BJ (cell line): ENCODE measurements at places on chromosomes 4 and X.

GRCh38 chr4:754221-755120, 48.8 kb downstream of the PCGF3 start:
- DNase-seq, result no peak

DNA sequence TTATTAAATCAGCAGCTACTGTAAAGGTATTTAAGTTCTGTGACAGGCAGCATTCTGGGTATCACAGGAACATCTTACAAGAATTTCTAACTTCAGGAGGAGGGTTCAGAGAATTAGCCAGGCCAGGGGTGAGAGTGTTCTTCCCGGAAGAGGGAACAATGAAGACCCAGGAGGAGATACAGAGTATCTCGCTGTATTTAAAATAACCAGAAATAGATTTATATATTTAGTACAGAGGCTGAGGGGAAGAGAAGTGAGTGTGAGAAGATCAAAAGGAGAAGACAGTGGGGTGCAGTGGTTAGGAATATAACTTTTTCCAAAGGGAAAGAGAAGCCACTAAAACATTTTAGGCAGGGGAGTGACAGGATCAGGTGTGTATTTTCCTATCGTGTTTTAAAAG, 186.8 kb downstream of the RAPGEF2 start:
- DNase-seq, result no peak

GRCh38 chr4:15318621-15319348, 109.0 kb upstream of the C1QTNF7 start:
- peak; percentile 34 for DNase-seq

- DNase-seq, result no peak
Observed at GRCh38 chr4:139916041-139916440, 237.9 kb downstream of the MAML3 start.

DNA sequence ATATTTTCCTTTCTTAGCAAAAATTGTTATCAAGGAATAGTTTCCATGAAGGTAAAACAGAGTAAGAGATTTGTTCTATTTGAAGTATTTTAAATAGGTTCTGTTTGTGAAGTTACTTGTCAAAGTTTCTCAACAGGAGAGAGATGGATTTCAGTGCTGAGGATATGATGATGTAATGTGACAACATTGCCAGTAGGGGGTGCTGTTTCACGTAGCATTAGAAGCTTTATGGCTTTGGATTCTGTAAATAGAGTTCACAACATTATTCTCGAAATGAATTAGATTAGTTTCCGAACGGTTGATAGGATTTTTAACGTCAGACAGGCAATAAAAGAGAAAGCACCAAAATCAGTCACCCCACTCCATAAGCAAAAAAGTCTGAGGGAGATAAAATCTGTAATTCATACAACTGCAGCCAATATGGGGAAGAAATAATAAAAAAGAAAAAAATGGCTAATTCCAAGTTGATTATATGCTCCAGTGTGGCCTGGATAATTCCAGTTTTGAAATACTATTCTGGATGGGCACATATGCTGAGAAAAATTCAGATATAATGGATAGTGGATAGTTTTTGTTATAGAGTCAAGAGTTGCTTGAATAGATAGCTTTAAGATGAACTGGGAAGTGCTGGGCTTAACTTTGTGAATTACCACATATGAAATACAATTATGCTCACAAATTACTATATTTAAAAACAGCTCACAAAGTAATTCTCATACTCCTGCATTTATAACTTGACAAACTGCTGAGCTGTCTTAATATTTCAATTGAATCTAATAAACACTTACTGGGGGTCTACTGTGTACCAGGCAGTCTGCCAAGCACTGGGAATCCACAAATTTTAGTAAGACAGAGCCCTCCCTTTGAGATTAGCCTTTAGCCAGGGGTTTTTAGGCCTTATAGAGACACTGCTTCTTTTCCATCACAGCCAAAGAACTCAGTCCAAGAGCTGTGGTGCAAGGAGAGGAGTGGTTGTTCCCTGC, 109.1 kb downstream of the GPAT3 start:
- no peak for DNase-seq

- no peak for DNase-seq
Observed at GRCh38 chrX:129932821-129933321, 26.9 kb downstream of the UTP14A start.

DNA sequence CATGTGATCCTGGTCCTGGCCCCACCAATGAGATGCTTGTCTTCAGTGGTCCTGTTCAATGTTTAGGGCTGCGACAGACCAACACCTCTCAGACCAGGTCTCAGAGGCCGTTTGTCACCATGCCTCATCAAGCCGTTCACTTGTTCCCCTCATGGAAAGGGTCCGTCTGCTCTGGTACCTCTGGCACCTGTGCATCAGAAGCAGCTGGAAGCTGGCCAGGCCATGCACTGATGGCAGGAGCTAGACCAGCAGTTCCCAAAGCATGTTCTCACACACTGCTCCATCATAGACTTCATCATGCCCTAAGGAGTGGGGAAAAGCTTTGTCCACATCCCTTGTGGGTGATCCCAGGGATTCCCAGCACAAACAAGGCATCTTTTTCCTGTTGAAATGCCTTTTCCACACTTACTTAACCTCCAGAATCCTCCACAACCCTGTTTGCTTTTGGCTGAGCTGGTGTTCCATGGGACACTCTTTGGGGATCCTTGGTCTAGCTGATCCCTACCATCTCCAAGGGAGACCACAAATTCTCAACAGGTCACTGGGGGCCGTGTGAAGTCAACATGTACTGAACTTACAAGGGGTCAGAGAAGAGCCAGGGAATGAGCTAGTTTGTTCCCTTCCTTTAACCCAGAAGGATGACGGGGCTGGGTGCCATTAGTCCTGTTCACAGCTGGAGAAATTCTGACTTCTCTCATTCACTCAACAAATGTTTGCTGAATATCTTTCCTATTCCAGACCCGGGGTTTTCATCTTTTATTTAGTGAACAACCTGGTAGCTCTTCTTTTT, 21.8 kb downstream of the SH3TC1 start:
- no peak for DNase-seq

DNA sequence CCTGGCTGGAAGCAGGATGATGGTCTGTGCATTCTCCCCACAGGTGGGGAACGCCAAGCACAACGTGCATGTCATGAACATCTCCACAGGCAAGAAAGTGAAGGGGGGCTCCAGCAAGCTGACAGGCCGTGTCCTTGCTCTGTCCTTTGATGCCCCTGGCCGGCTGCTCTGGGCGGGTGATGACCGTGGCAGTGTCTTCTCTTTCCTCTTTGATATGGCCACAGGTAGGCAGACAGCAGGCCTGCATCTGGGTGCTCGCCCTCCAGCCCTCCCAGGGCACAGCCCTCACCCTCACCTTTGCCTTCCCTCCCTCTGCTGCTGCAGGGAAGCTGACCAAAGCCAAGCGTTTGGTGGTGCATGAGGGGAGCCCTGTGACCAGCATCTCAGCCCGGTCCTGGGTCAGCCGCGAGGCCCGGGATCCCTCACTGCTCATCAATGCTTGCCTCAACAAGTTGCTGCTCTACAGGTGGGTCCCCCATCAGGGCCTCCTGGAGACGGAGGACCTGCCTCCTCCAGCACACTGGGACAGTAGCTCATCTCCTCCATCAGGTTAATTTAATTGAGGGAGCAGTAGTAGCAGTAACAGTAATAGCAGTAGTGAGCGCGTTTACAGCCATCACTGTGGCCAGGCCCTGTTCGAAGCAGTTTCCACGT, 4.6 kb downstream of the WDR13 start:
- DNase-seq, result no peak

DNA sequence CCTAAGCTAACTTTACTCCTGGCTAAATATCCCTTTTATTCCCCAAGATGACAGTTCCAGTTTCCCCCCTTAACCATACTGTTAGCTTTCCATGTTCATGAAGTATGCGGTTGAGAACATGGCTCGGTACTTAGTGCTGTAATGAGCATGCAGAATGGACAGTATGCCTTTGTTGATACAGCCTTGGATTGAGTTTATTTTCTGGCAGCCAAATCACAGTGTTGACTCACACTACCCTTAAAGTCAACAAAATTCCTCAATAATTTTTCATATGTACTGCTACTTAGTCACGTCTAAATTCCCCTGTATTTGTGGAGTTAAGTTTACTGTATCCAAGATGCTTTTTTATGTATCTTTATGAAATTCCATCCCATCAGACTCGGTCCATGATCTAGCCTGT, 1.4 kb upstream of the VEGFC start:
- peak; percentile 88 for DNase-seq

DNA sequence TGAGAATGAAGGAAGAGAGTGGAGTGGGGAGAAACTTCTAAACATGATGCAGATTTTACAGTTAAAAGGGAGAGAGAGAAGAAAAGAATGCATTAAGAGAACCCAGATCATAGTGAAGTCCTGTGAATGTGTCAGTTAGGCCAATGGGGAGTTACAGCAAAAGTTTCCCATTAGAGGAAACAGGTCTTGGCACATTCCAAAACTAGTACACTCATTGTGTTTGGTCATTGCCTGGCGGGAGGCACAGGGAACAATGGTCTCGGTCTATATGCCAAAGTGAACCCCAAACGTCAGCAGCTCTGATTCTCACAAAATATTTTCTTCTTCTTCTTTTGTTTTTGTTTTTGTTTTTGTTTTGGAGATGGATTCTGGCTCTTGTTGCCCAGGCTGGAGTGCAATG, 284.5 kb upstream of the CTSO start:
- no peak for DNase-seq

DNA sequence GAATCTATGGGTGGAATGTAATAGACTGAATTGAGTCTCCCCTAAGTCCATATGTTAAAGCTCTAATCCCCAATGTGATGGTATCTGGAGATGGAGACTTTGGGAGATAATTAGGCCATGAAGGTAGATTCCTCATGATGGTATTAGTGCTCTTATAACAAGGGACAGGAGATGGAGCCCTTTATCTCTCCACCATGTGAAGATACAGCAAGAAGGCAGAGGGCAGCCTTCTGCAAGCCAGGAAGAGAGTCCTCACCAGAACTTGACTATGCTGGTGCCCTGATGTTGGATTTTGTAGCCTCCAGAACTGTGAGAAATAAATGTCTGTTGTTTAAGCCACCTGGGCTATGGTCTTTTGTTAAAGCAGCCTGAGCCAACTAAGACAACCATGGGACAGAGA, 76.4 kb upstream of the F8A3 start:
- DNase-seq, result no peak

DNA sequence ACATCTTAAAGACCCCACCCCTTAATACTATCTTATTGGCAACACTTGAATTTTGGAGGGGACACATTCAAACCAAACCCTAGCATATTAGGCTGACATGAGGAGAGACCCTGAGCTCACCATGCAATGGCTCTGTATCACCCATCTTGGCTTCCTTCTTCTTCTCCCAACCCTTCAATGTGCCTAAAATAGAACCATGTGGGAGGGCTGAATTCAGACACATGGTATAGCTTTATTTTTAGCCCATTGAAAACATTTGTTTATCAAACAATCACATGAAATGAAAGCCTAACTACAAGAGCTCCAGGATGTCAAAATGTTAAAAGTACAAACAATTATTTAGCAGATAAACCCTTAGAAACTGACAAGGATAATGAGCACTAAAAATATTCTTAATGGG, 81.6 kb downstream of the RASL11B start:
- no peak for DNase-seq

DNA sequence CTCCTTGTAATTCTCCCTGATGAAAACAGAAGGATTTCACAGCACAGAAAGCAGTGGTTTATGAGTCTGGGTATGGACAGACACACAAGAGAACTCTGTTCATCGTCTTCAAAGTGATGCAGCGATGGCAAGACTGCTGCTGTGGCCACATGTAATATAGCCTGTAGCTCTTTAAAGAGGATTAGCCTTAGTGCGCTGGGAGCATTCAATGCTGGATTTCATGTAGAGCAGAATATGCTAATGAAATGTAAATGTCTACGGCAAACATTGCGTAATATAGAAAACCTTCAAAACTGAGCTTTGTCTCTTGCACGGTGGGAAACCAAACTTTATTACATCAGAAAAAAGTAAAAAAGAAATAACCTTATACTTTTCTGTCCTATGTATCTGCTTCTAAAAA, 42.9 kb downstream of the ALPK1 start:
- DNase-seq, result no peak

DNA sequence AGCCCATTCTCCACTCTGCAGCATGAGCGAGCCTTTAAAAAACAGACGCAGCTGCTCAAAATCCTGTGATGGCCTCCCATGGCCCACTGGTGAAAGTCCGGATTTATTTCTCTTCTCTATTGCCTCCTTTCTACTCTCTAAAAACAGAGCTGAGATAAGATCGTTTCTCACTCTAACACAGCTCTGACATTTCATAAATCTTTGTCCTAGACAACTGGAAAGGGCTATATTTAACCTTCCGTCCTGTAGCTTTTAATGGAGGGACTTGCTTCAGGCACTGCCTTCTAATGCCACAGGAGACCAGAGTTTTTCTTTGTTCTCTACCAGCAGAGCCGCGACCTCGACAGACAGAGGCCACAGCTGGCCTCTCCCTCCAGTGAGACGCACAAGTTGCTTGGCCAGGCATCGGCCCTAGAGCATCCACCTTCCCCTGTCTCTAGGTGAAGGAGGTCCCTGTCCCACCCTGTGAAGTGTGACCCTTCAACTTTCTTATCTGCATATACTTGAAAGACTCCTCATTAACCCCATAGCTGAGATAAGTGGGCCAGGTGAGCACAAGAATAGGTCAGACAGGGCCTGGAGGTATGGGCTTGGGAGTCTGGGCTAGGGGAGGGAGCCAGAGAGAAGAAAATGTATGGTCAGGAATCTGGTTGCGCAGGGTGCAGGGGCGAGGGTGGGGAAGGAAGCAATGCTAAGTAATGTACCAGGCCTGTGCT, 50.0 kb downstream of the RTL5 start:
- DNase-seq, result no peak
